CD8-positive, alpha-beta memory T cell (primary cell): ENCODE measurements at places on chromosomes 16 and 17. TPM values are rescaled to one million over a fixed set of nuclear protein-coding genes. Genes with fewer than 3 reads are reported as not detected.

Gene EMP2
- polyA plus RNA-seq: not detected

Gene SGCA
- not detected for polyA plus RNA-seq

Gene PRMT7
- 41.8 TPM for polyA plus RNA-seq

Gene DNAI2
- 0.60 TPM for polyA plus RNA-seq

Gene TAC4
- polyA plus RNA-seq: not detected

Gene RNU2-1
- polyA plus RNA-seq: not detected

Gene SLC25A19
- 15.5 TPM for polyA plus RNA-seq

Gene KRTAP4-4
- polyA plus RNA-seq: not detected

Gene CDR2L
- 0.06 TPM for polyA plus RNA-seq

Gene MEOX1
- polyA plus RNA-seq: 5.4 TPM

Gene KRT37
- not detected for polyA plus RNA-seq

Gene ASPA
- not detected for polyA plus RNA-seq

Gene MT1F
- 60.7 TPM for polyA plus RNA-seq

Gene TRIM37
- polyA plus RNA-seq: 11.4 TPM

Gene STX1B
- 0.03 TPM for polyA plus RNA-seq

Gene CTF1
- not detected for polyA plus RNA-seq

Gene RASD1
- polyA plus RNA-seq: 1.0 TPM

Gene SCIMP
- 0.81 TPM for polyA plus RNA-seq

Gene ITGAD
- polyA plus RNA-seq: 0.12 TPM

Gene CES4A
- 1.7 TPM for polyA plus RNA-seq

Gene MT1G
- polyA plus RNA-seq: not detected

Gene TAOK2
- 7.1 TPM for polyA plus RNA-seq

Gene ACOX1
- 15.8 TPM for polyA plus RNA-seq

Gene MYOCD
- not detected for polyA plus RNA-seq

Gene KLHL10
- polyA plus RNA-seq: 0.24 TPM

Gene SALL1
- not detected for polyA plus RNA-seq

Gene PPY
- polyA plus RNA-seq: not detected

Gene TRIM25
- 7.6 TPM for polyA plus RNA-seq

Gene ABCA3
- polyA plus RNA-seq: 4.1 TPM

Gene EPN2
- polyA plus RNA-seq: 9.7 TPM

Gene ETV4
- 0.09 TPM for polyA plus RNA-seq

Gene ZNF385C
- polyA plus RNA-seq: not detected

Gene TSPAN10
- 0.49 TPM for polyA plus RNA-seq

Gene IL17C
- polyA plus RNA-seq: not detected

Gene PRAC1
- not detected for polyA plus RNA-seq

Gene ACSM2A
- polyA plus RNA-seq: not detected

Gene NAGPA
- polyA plus RNA-seq: 33.3 TPM

Gene FBXW10B
- polyA plus RNA-seq: not detected

Gene ANKFN1
- polyA plus RNA-seq: not detected

Gene ZFP3
- 0.75 TPM for polyA plus RNA-seq

Gene AANAT
- not detected for polyA plus RNA-seq

Gene C16orf46
- 0.93 TPM for polyA plus RNA-seq

Gene LYRM9
- 11.1 TPM for polyA plus RNA-seq

Gene MYO15A
- polyA plus RNA-seq: 0.54 TPM

Gene RAB26
- 0.75 TPM for polyA plus RNA-seq

Gene ZSWIM7
- 60.4 TPM for polyA plus RNA-seq

Gene KRT9
- not detected for polyA plus RNA-seq

Gene KCNJ16
- not detected for polyA plus RNA-seq
